ENCODE measurements at places on chromosomes 2 and 18.
A peak's percentile ranks its signal among the peaks of the same experiment; 100 is the strongest.

DNA sequence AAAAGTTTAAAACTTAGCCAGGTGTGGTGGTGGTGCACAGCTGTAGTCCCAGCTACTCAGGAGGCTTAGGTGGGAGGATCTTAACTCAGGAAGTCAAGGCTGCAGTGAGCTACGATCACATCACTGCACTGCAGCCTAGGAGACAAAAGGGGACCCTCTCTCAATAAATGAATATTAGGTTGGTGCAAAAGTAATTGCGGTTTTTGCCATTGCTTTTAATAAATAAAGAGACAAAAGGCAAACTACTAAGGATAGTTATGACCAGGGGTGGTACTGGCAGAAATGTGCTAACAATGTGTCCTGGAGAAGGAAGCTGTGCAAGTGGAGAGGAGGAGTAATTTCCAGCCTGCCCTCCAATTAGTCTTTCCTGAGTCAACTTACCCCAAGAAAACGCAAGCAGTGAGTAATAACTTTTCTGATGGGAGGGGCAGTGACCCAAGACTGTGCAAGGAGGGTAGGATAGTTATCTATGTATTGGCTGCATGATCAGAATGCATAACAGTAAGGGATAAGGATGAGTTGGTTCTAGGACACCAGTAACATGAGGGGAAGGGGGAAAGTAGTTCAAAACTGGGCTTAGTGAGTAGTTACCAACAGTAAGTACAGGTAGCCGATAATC lies 1.5 kb downstream of the EXOC6B start:
- no peak for DNase-seq

DNA sequence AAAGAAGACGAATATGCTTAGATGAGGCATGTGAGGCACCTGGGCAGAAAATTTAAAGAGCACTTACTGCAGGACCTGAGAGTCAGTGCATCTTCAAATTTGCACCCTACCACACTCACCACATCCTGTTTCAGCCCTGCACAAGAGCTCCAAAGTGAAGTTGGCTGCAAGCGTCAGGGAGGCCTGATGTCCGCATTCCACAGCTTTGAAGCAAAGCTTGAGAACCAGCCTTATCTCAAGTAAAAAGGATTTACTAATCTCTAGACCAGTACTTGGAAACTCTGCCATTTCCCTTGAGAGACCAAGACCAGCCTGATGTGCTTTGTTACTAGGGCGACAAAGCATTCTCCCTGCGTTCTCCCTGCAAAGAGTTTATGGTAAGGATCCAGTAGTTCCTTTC lies 3.4 kb upstream of the ASNSD1 start:
- DNase-seq: no peak

- no peak for DNase-seq
Measured at GRCh38 chr2:23751747-23752265, 175.1 kb downstream of the ATAD2B start.

- peak; percentile 66 for DNase-seq
Measured at GRCh38 chr18:12960853-12961397, 13.1 kb downstream of the SEH1L start.

DNA sequence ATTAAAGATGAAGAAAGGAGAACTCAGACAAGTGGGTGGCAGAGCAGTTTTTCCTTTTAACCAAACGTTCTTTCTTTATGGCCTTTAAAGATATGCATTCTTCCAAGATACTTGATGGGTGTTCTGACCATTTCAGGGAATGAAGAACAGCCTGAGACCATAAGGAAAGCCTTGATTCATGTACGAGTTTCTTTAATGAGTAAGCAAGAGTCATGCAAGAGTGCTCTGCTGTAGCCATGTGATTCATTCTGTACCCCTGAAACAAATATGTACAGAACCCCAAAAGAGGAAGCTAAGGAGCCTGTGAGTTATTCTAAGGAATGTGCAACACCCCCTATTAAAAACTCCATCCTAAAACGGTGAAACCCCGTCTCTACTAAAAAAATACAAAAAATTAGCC lies 372.8 kb downstream of the MTX2 start:
- DNase-seq: no peak

- no peak for DNase-seq
Measured at GRCh38 chr18:902229-902628, 2.4 kb upstream of the ADCYAP1 start.

DNA sequence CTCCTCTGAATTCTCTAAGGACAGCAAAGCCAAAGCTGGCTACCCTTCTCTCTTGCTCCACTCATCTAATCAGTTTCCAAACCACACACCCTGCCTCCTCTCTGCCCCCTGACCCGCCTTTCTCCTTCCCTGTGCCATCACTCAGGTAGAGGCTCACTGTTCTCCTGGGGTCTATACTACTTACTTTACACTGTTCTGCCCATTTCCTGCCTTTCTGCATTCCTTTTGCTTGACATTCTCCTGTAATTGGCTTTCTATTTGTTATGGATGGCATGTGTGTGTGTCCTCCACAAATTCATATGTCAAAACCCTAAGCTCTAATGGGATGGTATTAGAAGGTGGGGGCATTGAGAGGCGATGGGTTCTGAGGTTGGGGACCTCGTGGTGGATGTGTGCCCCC lies 675.2 kb upstream of the ID2 start:
- DNase-seq: no peak

GRCh38 chr2:191676790-191677645 lies 918 bp upstream of the NABP1 start:
- DNase-seq: no peak

GRCh38 chr2:8304821-8305766 lies 376.8 kb upstream of the ID2 start:
- DNase-seq: no peak

- DNase-seq: no peak
Measured at GRCh38 chr2:168293766-168294165, 46.4 kb upstream of the STK39 start.

GRCh38 chr2:20525041-20526035 lies 78.5 kb downstream of the RHOB start:
- no peak for DNase-seq

GRCh38 chr2:69565431-69565839 lies 78.1 kb downstream of the AAK1 start:
- DNase-seq: peak; percentile 28

- DNase-seq: peak; percentile 52
Measured at GRCh38 chr18:39799006-39799405, 2156.0 kb upstream of the PIK3C3 start.

DNA sequence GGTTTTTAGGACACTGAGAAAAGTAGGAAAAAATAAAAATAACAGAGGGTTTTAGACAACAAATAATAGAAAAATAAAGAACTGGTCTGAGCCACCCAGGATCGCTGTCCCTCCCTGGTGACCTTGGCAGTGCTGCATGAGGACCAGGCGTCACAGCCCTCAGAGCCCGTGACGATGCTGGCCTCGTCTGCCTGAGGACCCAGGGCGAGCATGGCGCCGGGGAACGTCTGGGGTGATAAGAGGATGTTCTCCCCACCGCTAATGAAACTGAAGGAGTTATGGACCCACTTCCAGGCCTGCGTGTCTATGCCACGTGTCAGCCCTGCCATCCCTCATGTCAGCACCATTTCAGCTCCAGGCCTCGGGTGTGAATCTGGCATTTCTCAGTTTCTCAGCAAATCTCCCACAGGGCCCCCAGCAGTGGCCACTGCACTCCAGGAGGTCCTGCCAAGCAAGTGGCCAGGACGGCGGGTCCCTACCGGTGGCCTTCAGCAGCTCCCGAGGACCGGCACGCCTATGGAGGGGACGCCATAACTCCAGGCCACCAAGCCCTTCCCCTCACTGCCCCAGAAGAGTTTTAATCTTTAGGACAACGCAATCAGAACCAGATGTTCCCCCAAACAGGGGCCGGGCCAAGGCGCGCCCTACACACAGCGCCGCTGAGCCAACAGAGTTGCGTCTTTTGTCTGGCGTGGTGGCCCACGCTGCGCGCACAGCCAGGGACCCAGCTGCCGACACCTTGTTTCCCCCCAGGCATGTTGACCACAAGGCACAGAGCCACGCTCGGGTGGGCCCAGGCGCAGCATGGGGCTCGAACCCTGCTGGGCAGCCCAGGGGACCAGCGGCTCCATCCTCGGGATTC lies 179.7 kb downstream of the TWIST2 start:
- DNase-seq: no peak

Data from NCI-H1105 (cell line).